ENCODE measurements at places on chromosomes 3 and 15.

- no peak for DNase-seq
These were observed 148.5 kb upstream of the PDZRN3 start for GRCh38 chr3:73773233-73773632.

GRCh38 chr3:20482350-20482749, 296.3 kb upstream of the SGO1 start:
- no peak for DNase-seq

- DNase-seq = no peak
These were observed 57.0 kb upstream of the ZNF148 start for GRCh38 chr3:125431912-125432790.

DNA sequence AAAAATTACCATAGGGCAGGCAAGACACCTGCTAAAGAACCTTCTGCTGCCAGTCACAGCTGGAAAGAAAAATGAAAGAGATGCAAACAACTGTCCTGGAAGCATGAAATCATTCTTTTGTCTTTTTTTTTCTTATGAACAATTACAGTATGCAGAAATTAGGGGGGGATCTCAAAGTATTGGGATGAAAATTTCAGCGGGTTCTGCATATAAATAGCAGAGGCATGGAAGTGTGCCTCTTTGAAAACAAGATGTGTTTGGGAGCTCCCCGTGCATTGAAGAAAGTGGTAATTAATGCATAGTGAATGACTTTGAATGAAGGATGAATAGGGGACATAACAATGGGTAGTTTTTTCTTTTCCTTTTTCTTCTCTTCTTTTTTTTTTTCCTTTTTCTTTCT, 431.2 kb downstream of the SOX2 start:
- no peak for DNase-seq

GRCh38 chr3:10683106-10683505, 132.9 kb upstream of the SLC6A11 start:
- no peak for DNase-seq

- no peak for DNase-seq
These were observed 264.7 kb upstream of the NECTIN3 start for GRCh38 chr3:110806924-110807323.

DNA sequence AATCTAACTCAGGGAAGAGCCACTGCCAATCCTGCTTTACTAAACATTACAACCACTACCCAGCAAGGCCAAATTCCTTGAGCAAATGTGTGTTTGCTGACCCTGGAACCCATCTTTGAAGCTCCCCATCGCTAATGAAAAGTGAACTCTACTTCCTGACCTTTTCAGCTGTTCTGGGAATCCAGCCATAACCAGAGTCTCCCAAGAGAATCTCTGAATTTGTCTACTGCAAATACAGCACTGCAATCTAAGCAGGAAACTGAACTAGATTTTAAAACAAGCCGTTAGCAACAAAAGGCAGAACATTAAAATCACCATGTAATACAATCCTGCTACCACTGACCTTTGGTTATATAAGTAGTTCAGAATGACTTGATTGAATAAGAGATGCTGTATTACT, 309.2 kb downstream of the MAGI1 start:
- no peak for DNase-seq

GRCh38 chr3:101529816-101530685, 17.0 kb upstream of the SENP7 start:
- DNase-seq = no peak

DNA sequence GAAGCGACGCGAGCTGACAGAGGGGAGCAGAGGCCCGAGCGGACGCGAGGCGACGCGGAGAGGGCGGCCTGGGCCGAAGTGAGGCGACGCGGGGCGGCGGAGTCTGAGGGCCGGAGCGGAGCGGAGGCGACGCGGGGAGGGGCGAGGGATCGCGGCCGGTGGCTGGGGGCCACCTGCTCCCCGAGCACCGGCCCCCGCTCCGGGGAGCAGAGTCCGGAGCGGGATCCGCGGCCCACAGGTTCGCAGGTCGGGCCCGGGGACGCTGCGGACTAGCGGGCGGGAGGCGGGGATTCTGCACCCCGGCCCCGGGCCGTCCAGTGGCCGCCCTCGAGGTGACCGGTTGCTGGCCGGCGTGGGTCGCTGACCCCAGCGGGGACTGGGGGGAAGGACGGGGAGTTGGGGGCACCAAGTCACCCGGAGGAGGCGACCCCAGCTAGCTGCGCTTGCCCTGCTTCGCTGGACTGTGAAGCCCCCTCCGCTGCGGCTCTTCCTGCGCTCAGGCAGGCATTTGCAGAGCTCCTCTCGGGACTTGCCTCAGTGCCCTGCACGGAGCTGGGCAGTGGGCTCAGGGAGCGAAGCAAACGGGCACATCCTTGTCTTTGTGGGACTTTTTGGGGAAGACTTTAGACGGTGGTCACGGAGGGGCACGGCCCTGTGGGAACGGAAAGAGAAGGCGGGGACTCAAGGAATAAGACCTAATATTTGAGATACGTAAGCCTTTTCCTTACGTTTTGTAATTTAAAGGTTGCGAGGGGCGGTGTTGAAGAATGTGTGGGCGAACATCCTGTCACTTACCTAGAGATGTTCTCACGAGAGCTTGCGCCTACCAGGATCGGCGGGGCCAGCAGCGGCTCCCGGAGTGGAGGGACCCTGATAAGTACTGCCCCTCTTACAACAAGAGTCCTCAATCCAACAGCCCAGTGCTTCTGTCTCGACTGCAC, 566 bp downstream of the HMCES start:
- DNase-seq = no peak

DNA sequence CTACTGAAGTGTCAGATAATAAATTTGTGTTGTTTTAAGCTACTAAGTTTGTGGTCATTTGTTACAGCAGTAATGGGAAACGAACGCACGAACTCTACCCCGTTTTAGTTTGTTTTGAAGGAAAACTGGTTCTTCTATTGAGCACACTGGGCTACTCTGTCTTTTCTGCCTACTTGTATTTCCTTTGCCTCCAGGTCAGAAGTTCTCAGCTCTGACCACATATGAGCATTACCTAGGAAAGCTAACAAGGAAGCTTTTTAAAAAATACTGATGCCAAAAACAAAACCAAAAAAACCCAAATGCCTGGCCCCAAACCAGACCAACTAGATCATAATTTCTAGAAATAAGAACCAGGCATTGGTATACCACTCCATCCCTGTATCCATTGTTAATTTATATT, 156.6 kb upstream of the TNIK start:
- DNase-seq = no peak

GRCh38 chr3:139269984-139270383, 73.8 kb upstream of the MRPS22 start:
- no peak for DNase-seq
